A375 (cell line): ENCODE measurements at places on chromosomes 2 and 18. TPM values are rescaled to one million over a fixed set of nuclear protein-coding genes. Genes with fewer than 3 reads are reported as not detected.

The FAM124B gene
- total RNA-seq = not detected in 2 replicates

The ONECUT2 gene
- total RNA-seq = 0.08 and 0.15 TPM in 2 replicates

The SP140 gene
- 0.32 TPM in 1 of 2 replicates, not detected in the other for total RNA-seq

The MAP3K2 gene
- total RNA-seq = 24.8 and 26.2 TPM in 2 replicates

The TNFRSF11A gene
- total RNA-seq = 0.80 and 2.5 TPM in 2 replicates

The CDH2 gene
- total RNA-seq = 37.2 and 37.7 TPM in 2 replicates

The GKN2 gene
- not detected in 2 replicates for total RNA-seq

The NCKAP5 gene
- total RNA-seq = 1.1 and 4.9 TPM in 2 replicates

The GBX2 gene
- 1.4 and 1.5 TPM in 2 replicates for total RNA-seq

The RPE gene
- total RNA-seq = 37.8 and 39.9 TPM in 2 replicates

The ALMS1 gene
- 20.2 and 26.5 TPM in 2 replicates for total RNA-seq

The GAL3ST2 gene
- not detected in 2 replicates for total RNA-seq

The COL5A2 gene
- 101 and 104 TPM in 2 replicates for total RNA-seq

The MTCL1 gene
- total RNA-seq = 11.6 and 11.9 TPM in 2 replicates

The ZNF804A gene
- total RNA-seq = 3.0 and 3.4 TPM in 2 replicates

The STK17B gene
- 8.1 and 8.5 TPM in 2 replicates for total RNA-seq

The ACYP2 gene
- 4.7 and 7.2 TPM in 2 replicates for total RNA-seq

The CUL3 gene
- total RNA-seq = 28.8 and 38.7 TPM in 2 replicates

The FAM110C gene
- 0.30 and 0.93 TPM in 2 replicates for total RNA-seq

The GLI2 gene
- 4.7 and 12.9 TPM in 2 replicates for total RNA-seq

The TSPYL6 gene
- not detected in 2 replicates for total RNA-seq

The MARCO gene
- not detected in 2 replicates for total RNA-seq

The LHCGR gene
- total RNA-seq = not detected in 2 replicates

The CLIP4 gene
- total RNA-seq = 103 and 114 TPM in 2 replicates

The ALPP gene
- total RNA-seq = 0.13 and 0.26 TPM in 2 replicates

The KANSL3 gene
- 18.9 and 23.8 TPM in 2 replicates for total RNA-seq

The PPP1R1C gene
- total RNA-seq = 4.2 and 4.6 TPM in 2 replicates

The EPB41L3 gene
- total RNA-seq = 5.2 and 5.7 TPM in 2 replicates

The NBEAL1 gene
- total RNA-seq = 6.1 and 6.4 TPM in 2 replicates

The ACMSD gene
- total RNA-seq = not detected in 2 replicates

The AAK1 gene
- total RNA-seq = 20.8 and 24.5 TPM in 2 replicates

The EFHD1 gene
- not detected in 2 replicates for total RNA-seq

The SP110 gene
- total RNA-seq = 10.7 and 12.3 TPM in 2 replicates

The OR6B3 gene
- total RNA-seq = not detected in 2 replicates

The LIMS4 gene
- 0.19 and 0.90 TPM in 2 replicates for total RNA-seq

The CCDC74A gene
- 5.6 and 5.9 TPM in 2 replicates for total RNA-seq

The SERPINB13 gene
- not detected in 2 replicates for total RNA-seq

The LOXHD1 gene
- not detected in 2 replicates for total RNA-seq

The SLC19A3 gene
- 0.68 and 1.1 TPM in 2 replicates for total RNA-seq

The SLC5A7 gene
- total RNA-seq = 0.05 TPM in 1 of 2 replicates, not detected in the other

The SAG gene
- 0.04 TPM in 1 of 2 replicates, not detected in the other for total RNA-seq

The SPR gene
- total RNA-seq = 36.2 and 36.9 TPM in 2 replicates

The RTP5 gene
- total RNA-seq = not detected in 2 replicates

The SERPINB3 gene
- total RNA-seq = not detected in 2 replicates

The FAM237A gene
- not detected in 2 replicates for total RNA-seq

The OXER1 gene
- total RNA-seq = not detected in 2 replicates

The STRADB gene
- total RNA-seq = 12.8 and 13.0 TPM in 2 replicates

The CD8B gene
- total RNA-seq = not detected in 2 replicates
